ENCODE measurements at places on chromosomes 3 and 15.
A peak's percentile ranks its signal among the peaks of the same experiment; 100 is the strongest.

GRCh38 chr3:66362541-66362941 is 138.3 kb downstream of the LRIG1 start:
- no peak for DNase-seq

DNA sequence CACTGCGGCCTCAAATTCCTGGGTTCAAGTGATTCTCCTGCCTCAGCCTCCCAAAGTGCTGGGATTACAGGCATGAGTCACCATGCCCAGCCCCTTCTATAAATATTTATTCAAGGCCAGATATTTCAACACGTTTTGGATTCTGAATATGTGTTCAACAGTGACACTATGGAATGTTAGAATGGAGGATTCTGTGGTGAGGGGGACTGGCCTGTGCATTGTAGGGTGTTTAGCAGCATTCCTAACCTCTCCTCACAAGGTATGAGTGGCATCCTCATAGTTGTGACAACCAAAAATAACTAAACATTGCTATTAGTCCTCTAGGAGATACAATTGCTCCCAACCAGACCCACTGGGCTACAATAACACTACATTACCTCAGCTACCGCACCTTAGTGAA is 104.0 kb upstream of the ATP10A start:
- DNase-seq: no peak

DNA sequence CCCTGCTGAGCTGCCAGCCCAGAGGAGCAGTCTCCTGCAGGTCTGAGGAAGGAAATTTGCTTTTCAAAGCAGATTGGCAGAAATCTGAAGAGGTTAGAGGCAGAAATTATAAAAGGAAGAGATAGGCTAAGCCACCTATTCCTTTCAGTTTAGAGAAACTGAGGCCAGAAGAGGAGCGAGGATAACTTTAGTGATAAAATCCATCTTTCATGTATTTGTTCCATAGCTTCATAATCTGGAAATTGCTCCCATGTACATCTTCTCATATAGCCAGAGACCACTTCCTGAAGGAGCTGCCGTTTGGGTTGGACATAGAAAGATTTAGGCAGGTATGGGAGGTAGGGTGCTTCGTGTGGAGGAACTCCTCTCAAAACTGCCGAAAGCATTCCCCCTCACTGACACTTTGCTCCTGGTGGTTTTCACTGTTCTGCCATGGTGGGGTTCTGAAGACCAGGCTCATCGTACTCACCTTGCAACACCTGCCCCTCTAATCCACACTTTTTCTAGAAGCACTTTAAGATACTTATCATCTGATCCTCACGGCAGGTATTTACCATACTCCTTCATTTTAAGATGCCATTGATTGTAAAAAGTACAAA is 670 bp upstream of the ACAP2 start:
- no peak for DNase-seq

GRCh38 chr3:102265720-102266119 is 169.1 kb upstream of the ZPLD1 start:
- no peak for DNase-seq

GRCh38 chr3:108127301-108127988 is 36.6 kb upstream of the CD47 start:
- peak; percentile 54 for DNase-seq

- no peak for DNase-seq
Observed at GRCh38 chr3:101828691-101829436, 20.4 kb upstream of the NFKBIZ start.

- no peak for DNase-seq
Observed at GRCh38 chr15:77361456-77361855, 58.4 kb downstream of the PEAK1 start.

DNA sequence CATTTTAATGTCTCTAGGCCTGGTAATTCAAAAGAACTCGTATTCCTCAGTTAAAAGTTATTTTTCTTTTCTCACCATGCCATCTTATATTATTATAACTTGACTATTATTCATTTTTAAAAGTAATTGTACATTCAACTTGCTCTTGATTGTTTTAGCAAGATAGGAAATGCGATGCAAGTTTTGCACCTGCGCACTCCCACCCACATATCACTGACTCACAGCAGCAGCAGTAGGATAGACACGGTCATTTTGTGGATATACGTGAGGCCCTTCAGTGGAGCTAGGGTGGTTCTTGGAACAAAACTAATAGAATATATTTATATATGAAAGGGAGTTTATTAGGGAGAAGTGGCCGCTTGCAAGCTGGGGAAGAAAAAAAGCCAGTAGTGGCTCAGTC is 95.5 kb upstream of the UBE3A start:
- DNase-seq: no peak

DNA sequence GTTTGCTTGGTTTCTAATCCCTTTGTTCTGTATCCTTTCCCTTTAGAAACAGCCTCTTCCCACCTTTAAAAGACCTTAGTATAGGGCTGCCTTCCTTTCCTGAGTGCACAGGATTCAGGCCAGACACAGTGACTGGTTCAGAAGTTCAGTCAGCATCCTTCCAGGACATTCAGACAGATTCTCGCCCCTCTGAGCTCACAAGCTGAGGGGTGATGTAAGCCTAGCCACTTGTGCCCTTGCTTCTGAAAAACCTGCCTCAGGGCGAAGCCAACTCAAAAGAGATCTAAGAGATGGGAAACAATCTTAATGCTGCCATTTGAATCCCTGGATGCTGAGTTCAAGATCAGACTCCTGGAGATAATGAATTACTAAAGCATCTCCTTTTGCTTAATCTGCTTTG is 6.7 kb upstream of the NSMCE3 start:
- DNase-seq: no peak

DNA sequence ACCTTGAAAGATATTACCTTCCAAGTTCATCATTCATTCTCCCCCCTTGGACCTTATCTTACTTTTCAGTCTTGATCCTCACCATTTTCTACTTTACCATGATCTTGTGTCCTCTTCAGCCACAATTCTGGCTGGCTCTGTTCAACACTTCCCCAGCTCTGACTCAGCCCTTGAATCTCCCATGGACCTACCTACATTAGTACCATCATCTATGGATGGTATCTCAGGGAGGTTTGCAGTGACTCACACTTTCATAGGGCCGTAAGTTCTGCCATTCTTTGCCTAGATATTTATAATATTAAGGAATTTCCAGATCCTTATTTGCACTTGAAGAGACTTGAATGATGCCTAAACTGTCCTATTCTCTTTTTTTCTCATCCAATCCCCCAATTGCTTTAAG is 213.7 kb upstream of the RORA start:
- no peak for DNase-seq

GRCh38 chr3:124044956-124045355 is 53.0 kb upstream of the ROPN1 start:
- no peak for DNase-seq

- DNase-seq: no peak
Observed at GRCh38 chr3:149703466-149703865, 45.6 kb upstream of the WWTR1 start.

DNA sequence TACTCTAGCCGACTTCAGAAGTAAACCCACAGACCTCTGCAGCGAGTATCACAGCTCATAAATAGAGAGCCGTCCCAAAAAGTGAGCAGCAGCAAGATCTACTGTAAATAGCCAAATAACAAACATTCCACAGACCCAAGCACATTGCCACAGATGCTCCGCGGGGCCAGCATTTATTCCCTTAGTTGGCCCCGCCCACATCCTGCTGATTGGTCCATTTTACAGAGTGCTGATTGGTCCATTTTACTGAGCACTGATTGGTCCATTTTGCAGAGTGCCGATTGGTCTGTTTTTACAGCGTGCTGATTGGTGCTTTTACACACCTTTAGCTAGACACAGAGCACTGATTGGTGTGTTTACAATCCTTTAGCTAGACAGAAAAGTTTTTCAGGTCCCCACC is 17.3 kb upstream of the GABRB3 start:
- no peak for DNase-seq

GRCh38 chr15:90463381-90463780 is 66.3 kb upstream of the CRTC3 start:
- DNase-seq: no peak

- no peak for DNase-seq
Observed at GRCh38 chr3:132161608-132162007, 126.8 kb upstream of the CPNE4 start.

GRCh38 chr3:195543500-195544229 is 540 bp upstream of the PPP1R2 start:
- DNase-seq: no peak

GRCh38 chr3:148654433-148654832 is 43.3 kb upstream of the AGTR1 start:
- no peak for DNase-seq

All from GF-D8 (cell line).